Aorta (tissue), 5 donors: ENCODE measurements at places on chromosomes 7 and 10. TPM values are rescaled to one million over a fixed set of nuclear protein-coding genes. Genes with fewer than 3 reads are reported as not detected.

Gene TMEM60
- 11.0 TPM for total RNA-seq

Gene STEAP1B
- 5.1 TPM for total RNA-seq

Gene SPDYE5
- total RNA-seq: not detected

Gene NPTX2
- 35.2 TPM for total RNA-seq

Gene PTPN20
- 8.2 TPM for total RNA-seq

Gene ALDH18A1
- total RNA-seq: 50.8 TPM

Gene KAZALD1
- 12.4 TPM for total RNA-seq

Gene FAM131B
- total RNA-seq: 2.8 TPM

Gene SLC18A2
- 2.8 TPM for total RNA-seq

Gene ADRA2A
- 11.4 TPM for total RNA-seq

Gene HKDC1
- not detected for total RNA-seq

Gene LRRC4
- total RNA-seq: 11.2 TPM

Gene BEND7
- 28.0 TPM for total RNA-seq

Gene SLC16A12
- total RNA-seq: 0.45 TPM

Gene CYP3A7
- total RNA-seq: not detected

Gene TAS2R4
- total RNA-seq: 1.6 TPM

Gene NUTM2B
- 1.2 TPM for total RNA-seq

Gene CCZ1B
- 74.4 TPM for total RNA-seq

Gene MYH16
- total RNA-seq: 0.29 TPM

Gene NYAP1
- total RNA-seq: 0.75 TPM
